ENCODE measurements at places on chromosomes 5 and 9.
A peak's percentile ranks its signal among the peaks of the same experiment; 100 is the strongest.

- DNase-seq, result no peak
These were observed 49.2 kb upstream of the HMHB1 start for GRCh38 chr5:143762636-143763220.

GRCh38 chr5:143605403-143606005 is 202.0 kb upstream of the NR3C1 start:
- DNase-seq, result no peak

- DNase-seq, result peak; percentile 66
These were observed 40.5 kb downstream of the OLFM1 start for GRCh38 chr9:135127718-135128670.

GRCh38 chr5:168291964-168292785 is 730 bp downstream of the WWC1 start:
- DNase-seq, result no peak

DNA sequence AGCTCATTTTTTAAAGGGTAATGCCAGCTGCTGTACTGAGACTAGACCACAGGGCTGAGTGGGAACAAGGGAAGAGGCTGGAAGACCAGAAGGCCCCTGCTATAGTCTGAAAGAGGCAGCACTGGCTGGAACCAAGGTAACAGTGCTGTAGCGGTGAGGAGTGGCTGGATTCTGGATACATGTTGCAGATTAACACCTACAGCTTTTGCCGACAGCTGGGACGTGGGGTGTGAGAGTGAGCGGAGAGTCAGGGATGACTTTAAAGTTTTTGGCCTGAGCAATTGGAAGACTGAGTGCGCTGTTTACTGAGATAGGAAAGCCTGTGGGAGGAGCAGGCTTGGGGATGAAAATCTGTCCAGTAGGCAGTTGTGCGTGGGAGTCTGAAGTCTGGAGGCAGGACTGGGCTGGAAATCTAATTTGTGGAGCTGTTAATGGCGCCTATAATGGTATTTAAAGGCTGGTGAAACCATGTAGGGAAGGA is 26.5 kb downstream of the AQP7 start:
- no peak for DNase-seq

GRCh38 chr5:64149268-64149667 is 16.4 kb upstream of the RNF180 start:
- no peak for DNase-seq

DNA sequence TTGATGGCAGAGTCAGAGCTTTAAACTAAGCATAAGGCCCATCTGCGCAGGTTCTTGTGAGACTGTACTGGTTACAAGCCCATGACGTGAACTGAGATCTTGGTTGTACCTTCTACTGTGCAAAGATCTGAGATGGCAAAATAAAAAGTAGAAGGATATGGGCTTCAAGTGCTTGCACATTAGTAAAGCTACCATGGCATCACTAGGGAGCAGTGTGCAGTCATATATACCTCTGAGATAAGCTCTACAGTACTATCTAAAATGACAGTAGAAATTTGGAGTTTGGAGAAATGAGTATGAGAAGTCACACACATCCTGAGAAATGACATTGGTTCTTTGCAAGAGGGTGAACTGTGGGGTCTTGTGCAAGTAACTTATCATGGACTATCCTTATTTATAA is 408.2 kb upstream of the PRR16 start:
- DNase-seq, result no peak

DNA sequence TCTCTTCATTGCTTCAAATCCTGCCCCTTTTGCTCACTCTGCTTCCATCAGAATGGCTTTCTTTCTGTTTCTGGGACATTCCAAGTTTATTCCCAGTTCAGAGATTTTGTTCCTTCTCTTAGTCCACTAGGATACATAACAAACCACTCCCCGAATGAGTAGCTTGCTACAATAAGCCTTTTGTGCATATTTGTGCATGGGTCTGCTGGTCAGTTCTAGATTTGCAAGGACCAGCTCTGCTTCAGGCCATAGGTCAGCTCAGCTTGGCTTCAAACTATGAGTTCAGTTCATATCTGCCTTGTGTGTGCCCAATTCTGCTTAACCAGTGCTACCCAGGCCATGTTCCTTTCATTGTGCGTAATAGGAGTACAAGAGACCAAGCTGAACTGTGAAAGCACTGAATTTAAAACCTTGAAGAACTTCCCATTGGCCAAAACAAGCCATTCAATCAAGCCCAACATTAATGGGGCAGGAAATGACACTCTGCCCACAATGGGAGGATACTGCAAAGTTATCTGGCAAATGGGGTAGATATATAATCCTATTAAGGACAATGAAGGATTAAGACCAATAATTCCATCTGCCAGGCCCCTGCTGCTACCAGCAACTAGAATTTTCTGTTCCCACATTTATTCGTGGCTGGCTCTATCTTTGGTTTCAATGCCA is 328.8 kb downstream of the PRELID2 start:
- DNase-seq, result no peak

DNA sequence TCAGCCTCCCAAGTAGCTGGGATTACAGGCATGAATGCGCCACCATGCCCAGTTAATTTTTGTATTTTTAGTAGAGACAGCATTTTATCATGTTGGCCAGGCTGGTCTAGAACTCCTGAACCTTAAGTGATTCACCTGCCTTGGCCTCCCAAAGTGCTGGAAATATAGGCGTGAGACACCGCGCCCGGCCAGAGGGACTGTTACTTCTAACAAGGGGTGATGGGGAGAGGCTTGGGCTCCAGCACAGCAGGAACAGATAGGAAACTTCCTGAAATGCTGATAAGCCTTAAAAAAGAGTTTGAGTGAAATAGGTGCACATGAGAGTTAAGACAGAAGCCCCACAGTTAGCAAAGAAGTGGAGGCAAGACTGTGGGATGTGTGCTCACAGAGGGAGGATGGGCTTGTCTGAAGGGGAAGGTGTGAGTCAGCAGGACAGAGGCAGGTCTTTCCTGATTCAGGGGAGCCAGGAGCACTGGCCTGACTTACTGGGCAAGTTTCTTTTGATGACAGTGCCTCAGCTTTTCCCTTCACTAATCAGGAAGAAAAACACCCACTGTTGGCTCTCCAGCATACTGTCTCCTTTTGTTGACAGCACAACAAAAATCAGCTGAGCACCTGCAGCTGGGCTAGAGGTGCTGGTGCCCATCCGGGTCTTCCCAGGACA is 68.4 kb downstream of the RAD23B start:
- DNase-seq, result peak; percentile 34

DNA sequence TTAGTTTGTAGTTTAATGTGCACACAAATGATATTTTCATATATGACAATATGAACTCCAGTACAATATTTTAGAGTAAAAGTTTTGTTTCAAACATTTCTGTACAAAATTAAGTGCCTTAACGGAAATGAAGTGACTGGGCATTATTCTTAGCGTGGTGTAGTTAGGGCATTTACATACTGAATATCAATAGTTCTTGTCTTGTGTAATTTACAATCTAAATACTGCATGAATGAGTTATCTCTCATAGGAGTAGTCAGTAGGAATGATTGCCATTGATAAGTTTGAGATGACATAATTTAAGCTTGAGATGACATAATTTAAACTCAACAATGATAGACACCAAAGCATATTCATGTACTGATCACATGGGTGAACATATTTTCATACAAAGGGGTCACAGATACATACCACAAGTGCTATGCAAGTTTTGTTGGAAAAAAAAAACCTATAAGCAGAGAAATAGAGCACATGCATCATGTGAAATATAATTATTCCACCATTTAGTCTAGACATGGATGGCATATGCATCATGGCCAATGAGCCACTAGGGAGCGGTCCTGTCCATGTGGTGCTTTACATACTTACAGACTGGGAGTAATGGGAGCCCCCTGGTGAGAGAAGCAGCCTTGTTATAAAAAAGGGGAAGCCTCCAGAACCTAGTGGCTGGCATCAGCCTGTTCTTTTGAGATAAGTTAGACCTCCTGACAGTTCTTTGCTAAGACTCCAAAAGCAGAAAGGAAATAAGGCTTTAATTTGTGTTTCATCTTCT is 1523.9 kb downstream of the MAT2B start:
- no peak for DNase-seq

GRCh38 chr5:57776035-57776434 is 293.4 kb upstream of the ACTBL2 start:
- no peak for DNase-seq

DNA sequence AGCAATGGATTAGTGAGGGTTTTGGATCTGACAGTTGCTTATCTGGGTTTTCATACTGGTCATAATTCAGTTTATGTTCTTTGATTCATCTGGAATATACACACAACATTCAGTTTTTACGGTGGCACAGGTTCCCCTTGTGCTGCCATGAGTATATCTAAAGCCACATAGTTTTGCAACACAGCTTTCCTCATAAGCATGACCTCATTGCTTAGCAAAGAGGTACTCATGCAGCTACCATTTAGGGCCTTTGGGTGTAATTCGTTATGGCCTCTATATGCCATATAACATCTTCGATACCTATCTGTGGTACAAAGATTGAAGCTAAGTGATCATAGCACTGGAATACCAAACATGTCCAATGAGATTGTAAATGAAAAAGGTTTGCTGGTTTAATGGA is 2.9 kb upstream of the RBM22 start:
- no peak for DNase-seq

- DNase-seq, result no peak
These were observed 415.4 kb upstream of the SEMA6A start for GRCh38 chr5:116989995-116990394.

GRCh38 chr5:68369023-68369359 is 153.4 kb downstream of the PIK3R1 start:
- DNase-seq, result no peak

DNA sequence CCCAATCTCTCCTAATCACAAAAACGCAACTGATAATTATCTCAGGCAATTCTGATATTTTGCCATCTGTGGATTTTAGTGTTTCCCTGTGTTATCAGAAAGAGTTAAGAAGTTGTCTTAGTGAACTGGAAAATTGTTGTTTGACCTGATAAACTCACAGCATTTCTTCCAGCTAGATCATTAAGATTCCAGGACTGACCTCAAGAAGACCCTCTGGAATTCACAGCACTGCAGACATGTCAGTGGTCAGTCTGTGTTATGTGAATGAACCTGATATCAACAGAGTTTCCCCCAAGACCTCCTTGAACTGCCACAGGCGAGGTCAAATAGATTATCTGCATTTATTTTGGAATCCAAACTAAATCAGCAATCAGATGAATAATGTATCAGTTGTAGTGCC is 174.7 kb downstream of the FBXL7 start:
- DNase-seq, result no peak

DNA sequence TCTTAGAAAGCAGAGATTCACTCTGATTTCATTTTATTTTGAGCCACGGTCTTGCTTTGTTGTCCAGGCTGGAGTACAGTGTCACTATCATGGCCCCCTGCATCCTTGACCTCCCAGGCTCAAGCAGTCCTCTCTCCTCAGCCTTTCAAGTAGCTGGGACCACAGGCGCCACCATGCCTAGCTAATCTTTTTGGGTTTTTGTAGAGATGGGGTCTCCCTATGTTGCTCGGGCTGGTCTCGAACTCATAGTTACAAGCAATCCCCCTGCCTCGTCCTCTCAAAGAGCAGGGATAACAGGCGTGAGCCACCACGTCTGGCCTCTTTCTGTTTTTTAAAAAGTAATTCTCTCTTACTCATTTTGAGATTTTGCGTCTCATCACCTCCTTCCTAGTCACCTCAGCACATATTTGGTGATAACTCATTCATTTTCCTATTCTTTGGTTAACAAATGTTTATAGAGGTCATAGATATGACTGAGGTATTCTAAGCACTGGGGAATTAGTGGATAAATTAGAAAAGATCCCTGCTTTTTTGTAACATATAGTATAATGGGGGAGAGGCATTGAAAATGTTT is 10.8 kb upstream of the DCP2 start:
- DNase-seq, result no peak
